Mesenteric fat pad (tissue), 1 donor: ENCODE measurements at places on chromosomes 3 and 15. TPM values are rescaled to one million over a fixed set of nuclear protein-coding genes. Genes with fewer than 3 reads are reported as not detected.

DNA sequence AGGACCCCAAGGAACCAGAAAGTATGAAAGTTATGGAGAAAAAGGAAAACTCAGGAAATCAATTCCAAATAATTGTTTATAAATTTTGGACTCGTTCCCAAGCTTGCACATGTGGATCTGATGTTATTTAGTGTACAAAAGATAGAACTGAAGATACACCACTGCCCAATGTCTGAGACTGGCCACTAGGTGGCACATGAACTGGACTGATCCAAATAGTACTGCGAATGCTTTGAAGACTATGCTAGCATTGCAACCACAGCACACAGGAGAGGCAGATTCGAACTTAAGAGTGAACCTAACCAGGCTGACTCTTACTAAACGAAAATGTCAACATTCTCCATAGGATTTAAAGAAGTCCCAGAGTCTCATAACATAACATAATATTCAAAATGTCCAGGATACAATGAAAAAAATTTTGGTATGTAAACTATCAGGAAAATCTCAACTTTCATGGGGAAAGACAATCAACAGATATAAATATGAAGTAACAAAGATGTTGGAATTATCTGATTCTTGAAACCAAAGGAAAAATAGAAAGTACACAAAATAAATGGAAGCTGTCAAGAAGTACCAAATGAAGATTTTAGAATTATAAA, 596.7 kb downstream of the FGF12 start:
- no peak for DNase-seq

KIF9 gene
- total RNA-seq, result 4.9 TPM

ADAMTS7 gene
- 13.2 TPM for total RNA-seq

DNA sequence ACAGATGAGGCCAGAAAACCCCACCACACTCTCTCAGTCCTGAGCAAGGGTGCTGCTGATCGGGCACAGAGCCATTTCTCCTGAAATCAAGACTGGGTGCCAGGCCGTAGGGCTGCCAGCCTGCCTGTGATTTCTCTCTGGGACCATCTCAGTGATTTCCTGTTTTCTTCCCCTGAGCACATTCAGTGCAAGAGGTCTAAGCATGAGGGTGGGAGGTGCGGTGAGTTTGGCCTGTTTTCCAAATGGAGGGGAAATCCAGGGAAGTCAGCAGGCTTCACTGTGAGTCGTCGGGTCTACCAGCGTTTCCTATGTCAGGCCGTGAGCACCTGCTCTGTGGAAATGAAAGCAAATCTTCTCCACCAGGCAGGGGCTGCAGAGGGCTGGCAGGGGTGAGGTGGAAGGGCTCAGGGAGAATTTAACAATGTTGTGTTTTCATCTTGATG, 82.3 kb downstream of the ST6GAL1 start:
- DNase-seq, result no peak

DNA sequence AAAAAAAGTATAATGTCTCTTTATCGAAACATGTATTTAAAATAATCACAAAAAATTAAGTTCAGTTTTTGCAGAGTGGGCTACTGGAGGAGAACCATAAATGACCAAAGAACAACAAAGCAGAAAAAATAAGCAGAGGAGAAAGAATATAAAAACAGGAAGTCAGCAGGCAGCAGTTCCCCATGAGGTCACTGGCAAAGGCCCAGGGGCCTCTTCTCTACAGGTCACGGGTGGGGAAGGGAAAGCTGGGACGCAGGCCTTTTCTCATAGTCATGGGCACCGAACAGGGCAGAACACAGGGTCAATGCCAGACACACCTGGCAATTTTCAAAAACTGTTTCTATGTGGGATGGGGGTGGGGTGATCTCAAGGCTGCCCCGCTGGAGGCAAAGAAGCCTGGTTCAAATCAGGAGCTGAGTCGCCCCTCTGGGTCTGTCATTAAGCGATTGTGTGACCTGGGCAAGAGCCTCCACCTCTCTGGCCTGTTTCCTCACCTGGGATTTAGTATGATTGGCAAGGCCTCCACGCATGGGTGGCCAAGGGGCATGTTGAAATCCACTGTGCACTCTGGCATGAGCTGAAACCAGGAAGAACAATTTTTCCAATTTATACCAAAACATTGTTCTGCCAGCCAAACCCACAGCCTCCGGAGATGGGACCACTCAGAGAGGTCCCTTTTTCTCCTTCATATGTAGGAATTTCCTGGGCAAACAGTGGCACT, 43.8 kb upstream of the UACA start:
- DNase-seq, result no peak

- peak; percentile 26 for DNase-seq
These were observed 12.1 kb upstream of the SKOR1 start for GRCh38 chr15:67813104-67813634.

OIP5 gene
- not detected for total RNA-seq

LYZL4 gene
- total RNA-seq, result not detected

NIPA2 gene
- 43.4 TPM for total RNA-seq

- peak; percentile 72 for DNase-seq
These were observed 53.1 kb downstream of the SPSB4 start for GRCh38 chr3:141104151-141104821.

DNA sequence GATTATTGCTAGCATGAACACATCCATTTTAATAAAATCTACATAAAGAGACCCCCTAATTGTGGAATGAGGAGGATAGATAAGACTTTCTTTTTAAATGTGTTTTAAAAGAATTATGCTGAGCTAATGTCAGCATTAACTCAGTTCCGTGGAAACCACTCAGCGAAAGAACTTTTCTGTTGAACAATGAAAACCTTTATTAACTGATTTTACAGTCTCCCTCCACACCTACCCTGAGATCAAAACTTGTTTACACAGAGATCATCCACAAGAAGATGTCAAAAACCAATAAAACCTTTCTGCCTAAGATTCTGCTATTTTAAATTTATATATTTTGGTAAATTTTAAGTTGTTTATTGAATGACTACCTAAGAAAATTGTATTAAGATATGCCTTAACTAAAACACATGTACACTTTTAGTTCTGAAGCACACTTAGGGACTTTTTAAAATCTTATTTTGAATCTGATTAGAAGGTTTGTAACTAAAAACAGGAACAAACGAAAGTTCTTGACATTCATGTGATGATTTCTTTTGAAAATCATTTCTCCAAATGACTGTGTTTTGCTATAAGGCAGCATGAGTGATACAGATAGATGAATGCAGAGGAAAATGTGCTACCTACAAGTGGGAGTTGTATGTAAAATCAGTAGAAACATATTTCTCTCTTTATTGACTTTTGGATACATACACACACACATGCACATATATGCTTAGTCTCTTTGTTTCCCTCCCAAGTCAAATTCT, 369.0 kb downstream of the UNC13C start:
- DNase-seq, result no peak

GRCh38 chr15:29324746-29325145, 55.1 kb upstream of the NSMCE3 start:
- no peak for DNase-seq

DNA sequence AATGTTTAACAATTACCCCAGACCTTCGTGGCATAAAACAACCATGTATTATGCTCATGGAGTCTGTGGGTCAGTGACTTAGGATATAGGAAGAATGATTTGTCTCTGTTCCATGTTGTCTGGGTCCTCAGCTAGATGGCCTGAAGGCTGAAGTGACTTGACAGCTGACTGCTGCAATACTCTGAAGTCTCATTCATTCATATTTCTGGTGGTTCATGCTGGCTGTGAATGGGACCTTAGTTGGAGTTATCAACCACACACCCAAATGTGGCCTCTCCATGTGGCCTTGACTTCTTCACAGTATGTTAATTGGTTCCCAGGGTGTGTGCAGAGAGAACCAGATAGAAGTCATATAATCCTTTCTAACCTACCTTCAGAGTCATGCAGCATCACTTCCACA, 145.1 kb upstream of the BFSP2 start:
- DNase-seq, result no peak

AADAC gene
- total RNA-seq, result 0.93 TPM

DNA sequence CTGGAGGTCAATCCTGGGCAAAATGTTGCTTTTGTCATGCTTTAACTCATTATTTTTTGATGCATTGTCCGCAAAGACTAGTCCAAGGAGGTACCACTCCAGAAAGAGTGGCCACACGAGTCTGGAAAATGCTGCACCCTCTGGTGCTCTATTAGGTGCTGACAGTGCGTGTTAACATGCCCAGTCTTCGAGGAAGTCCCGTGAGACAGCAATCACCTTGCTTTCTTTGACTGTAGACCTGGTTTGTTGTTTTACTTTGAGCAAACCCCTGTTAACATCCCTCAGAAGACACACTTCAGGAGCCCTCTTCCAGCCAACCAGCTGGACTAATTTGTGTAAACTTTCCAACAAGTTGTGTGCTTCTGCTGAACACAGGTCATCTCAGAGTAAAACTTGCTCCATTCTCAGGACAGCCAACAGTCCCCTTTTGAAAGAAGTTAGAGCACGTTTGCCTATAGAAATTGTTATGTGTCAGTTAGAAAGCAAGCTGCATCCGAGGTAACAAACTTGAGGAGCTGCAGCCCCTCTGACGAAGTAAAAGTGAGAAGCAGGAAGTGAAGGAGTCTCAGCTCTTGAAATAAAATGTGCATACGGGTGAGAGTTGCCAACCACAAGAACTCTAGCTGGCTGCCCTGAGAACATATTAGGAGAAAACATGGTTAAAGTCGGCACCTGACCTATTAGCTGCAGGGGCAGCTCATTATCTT, 205.0 kb downstream of the LPP start:
- DNase-seq, result no peak

- DNase-seq, result no peak
These were observed 566 bp downstream of the ETV5 start for GRCh38 chr3:186108106-186108940.

GRCh38 chr3:179671747-179672242, 19.0 kb downstream of the USP13 start:
- no peak for DNase-seq

UBE2E2 gene
- 64.6 TPM for total RNA-seq

- DNase-seq, result no peak
These were observed 34.2 kb upstream of the SPTBN5 start for GRCh38 chr15:41928100-41928499.

GRCh38 chr3:101940521-101941317, 91.4 kb downstream of the NFKBIZ start:
- DNase-seq, result no peak

CACNA2D2 gene
- 0.45 TPM for total RNA-seq

DNA sequence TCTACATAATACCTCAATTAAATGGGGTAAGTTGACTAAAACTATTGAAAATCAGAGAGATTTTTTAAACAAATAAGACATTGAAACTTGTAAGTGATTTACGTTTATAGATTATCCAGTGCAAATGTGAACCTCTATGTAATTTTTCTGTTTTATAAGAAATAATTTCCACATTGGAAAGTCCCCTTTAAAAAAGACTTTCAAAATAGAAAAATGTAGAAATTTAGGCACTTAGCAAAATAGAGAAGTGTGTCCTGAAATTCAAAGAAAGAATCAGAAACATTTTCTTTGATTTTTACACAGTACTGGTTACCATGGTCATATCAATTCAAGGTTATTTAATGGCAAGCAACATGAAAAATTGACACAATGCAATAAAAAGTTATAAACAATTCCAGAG, 290.9 kb upstream of the GPR149 start:
- no peak for DNase-seq

DNA sequence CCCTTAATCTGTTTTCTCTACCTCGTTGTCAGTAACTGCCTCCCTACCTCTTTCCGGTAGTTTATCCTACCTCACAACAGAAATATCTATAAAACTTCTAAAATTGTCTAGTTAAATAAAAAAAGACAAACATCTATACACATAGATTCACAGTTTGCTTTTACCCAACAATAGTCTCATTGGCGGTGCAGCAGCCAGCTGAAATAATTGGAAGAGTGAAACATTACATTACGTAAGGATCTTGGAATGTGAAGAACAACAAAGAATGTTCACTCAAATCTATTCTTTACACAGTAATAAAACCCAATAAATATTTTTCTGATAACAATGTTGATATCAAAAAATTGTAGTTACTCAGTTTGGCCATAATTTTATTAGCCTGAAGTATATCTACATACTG, 115.5 kb upstream of the ARPP21 start:
- no peak for DNase-seq
